Fibroblast of lung (primary cell): ENCODE measurements at places on chromosomes 2 and 18.

DNA sequence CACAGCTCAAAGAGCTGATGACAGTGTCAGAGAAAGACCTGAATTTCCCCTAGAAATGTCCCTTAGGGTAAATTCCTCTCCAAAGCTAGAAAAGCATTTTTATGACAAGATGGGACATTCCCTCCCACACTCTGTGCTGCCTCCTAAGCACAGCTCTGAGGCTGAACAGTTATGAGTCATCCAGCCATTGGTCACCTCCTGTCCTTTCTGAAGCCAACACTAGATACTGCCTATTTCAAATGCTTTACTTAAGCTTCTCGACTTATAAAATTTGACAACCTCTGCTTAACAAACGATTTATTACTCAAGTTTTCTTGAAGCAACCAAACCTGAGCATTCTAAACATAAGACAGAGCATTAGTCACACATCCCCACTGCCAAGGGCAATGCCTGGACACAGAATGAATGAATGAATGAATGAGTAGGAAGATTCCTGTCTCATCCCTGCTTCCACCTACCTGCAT is 35.4 kb downstream of the B4GALT6 start:
- peak; percentile 23 for DNase-seq

DNA sequence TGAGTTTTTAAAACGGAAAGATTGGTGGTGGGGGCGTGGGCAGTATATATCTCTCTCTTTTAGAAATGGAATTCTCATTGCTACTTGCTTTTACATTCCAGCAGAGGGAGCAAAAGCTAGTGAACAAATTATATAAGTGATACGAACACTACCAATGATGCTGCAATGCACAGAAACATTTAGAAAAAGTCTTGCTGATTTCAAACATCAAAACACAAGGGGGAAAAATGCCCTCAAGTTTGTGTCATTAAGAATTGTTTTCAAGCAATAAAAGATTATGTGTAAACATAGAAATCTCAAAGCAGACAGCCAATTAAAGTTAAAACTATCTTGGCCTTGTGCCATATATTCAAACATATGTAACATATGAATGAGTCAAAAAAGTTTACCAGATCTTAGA is 296.3 kb upstream of the KCNJ3 start:
- no peaks in the 10 kb centered on the region for H3K36me3 ChIP-seq
- H3K27ac ChIP-seq: no peak overlapping the region
- no peaks in the 10 kb centered on the region for H3K27me3 ChIP-seq
- peak; percentile 4 for DNase-seq

GRCh38 chr2:238136820-238137537 is 1.5 kb upstream of the KLHL30 start:
- H3K36me3 ChIP-seq: no peaks in the 10 kb centered on the region
- peak; percentile 9 for DNase-seq
- H3K27me3 ChIP-seq: no peaks in the 10 kb centered on the region
- peaks cover 12% of the 10 kb centered on the region for H3K4me1 ChIP-seq
- no peak overlapping the region for H3K27ac ChIP-seq

DNA sequence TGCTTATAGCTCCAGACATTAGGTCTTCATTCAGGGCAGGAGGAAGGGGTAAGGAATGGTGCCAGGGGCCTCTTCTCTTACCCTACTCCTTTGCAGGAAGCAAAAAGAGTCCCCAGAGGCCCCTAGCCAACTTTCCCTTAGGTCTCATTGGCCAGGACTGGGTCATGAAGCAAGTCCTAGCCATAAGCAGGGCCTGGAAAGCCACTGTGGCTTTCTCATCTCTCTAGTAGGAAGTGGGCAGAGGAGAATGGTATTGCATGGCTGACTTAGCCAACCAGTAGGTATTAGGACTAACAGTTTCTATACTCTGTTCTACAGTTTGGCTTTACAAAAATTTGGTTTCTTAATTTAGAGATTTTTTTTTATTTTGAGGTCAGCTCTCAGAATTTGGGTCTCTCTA is 4.8 kb downstream of the FAM228A start:
- DNase-seq: no peak
- no peaks in the 10 kb centered on the region for H3K27me3 ChIP-seq
- H3K4me1 ChIP-seq: no peaks in the 10 kb centered on the region
- no peak overlapping the region for H3K4me3 ChIP-seq

GRCh38 chr2:201975964-201976612 is 57.6 kb upstream of the FZD7 start:
- no peaks in the 10 kb centered on the region for H3K4me1 ChIP-seq
- no peak overlapping the region for H3K27ac ChIP-seq
- no peak for DNase-seq
- H3K4me3 ChIP-seq: no peak overlapping the region

DNA sequence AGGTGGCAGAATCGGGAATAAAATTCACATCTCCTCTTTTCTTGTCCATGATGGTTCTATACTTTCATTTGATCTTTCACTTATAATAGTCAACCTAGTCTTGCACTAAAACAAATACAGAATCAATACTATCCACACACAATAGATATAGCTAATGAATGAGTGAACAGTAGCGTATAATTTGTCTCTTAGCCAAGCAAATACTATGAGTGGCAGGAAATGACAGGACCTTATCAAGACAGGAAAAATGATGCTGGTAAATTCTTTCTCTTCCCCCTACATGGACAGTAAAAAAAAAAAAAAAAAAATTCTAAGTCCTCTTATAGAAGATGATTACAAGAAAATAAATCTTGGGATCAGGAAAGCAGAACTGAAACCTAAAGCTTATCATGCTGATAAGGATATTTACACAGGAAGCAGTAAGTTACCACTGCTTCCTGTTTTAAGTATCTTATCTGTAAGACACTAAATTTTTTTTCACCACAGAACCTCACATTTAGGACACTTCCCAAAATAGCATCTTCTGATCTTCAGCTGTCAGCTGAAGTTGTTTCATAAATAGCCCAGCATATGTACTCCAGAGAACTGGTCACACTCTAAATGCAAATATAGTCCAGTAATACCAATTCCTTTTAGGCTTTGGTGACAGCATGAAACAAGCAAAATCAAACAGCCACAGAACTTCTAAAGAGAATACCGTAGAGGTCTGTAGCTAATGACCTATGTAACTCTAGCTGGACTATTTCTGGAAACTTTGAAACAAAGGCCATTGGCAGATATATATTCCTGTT is 27.0 kb downstream of the IRS1 start:
- DNase-seq: no peak
- H3K36me3 ChIP-seq: peaks cover 12% of the 10 kb centered on the region
- peak overlapping the region; percentile 9 for H3K4me3 ChIP-seq
- H3K27me3 ChIP-seq: no peaks in the 10 kb centered on the region
- peaks cover 11% of the 10 kb centered on the region for H3K4me1 ChIP-seq

DNA sequence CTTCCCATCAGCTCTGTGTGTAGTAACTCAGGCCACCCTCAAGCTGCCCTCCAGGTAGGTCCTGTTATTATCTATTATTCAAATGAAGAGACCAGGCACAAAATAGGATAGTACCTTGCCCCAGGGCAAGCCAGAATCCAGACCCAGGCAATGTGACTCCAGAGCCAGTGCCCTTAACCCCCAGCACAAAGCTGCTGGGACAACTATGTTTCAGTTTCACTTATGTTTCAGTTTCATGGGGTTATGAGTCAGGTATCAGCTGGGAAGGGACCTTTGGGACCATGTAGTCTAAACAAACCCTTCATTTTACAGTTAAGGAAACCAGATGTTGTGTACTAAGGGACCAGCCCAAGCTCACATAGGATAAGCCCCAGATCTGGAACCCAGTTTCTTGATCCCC is 10.0 kb downstream of the HK2 start:
- no peak overlapping the region for H3K4me3 ChIP-seq
- peak; percentile 88 for DNase-seq
- H3K27me3 ChIP-seq: no peaks in the 10 kb centered on the region
- H3K36me3 ChIP-seq: no peaks in the 10 kb centered on the region
- peaks cover 44% of the 10 kb centered on the region for H3K4me1 ChIP-seq

GRCh38 chr18:5895299-5895875 is at the start of gene TMEM200C:
Gene TMEM200C (minus strand): TSS chr18:5895522. CDS start chr18:5892063, 3,459 bp downstream.
- H3K4me3 ChIP-seq: peak within 1 kb of the TSS; percentile 74
- H3K4me1 ChIP-seq: no peaks in the 10 kb centered on the region
- H3K36me3 ChIP-seq: no peaks in the 10 kb centered on the region
- H3K27me3 ChIP-seq: peaks cover 33% of the 10 kb centered on the region

DNA sequence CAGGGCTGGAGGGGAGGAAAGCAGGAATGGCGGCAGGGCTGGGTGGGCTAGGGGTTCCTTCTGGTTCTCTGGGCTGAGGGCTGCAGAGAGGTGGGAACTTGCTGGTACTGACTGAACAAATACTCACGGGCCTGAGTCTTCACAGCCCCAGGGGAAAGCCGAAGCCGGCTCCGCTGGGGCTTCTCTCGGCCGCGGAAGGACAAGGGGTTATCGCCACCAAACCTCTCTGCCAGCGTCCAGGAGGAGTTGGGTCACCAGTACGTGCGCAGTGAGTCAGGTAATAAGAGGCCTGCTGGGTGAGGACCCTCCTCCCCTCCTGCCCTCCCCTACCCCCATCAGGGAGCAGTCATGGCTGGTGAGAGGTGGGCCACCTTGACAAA is 13.5 kb upstream of the GMPPA start:
- no peak overlapping the region for H3K27ac ChIP-seq
- no peak for DNase-seq
- no peak overlapping the region for H3K4me3 ChIP-seq
- H3K4me1 ChIP-seq: no peaks in the 10 kb centered on the region
- H3K36me3 ChIP-seq: no peaks in the 10 kb centered on the region

DNA sequence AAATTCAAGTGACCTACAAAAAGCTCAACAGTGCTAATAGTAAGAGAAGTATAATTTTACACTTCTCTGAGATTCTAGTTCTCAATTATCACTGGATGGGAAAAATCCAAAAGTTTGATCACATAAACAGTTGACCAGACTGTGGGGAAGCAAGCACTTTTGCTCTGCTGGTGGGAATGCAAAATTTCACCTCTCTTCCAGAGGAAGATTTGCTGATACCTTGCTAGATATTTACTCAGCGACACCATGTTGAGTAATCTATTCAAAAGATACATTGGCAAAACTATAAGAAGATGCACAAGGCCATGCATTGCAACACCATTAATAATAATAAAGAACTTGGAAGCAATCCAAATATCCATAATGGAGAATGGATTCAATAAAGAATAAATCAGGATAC is 204.4 kb downstream of the MREG start:
- no peak for DNase-seq
- no peaks in the 10 kb centered on the region for H3K27me3 ChIP-seq
- H3K4me1 ChIP-seq: peaks cover 3% of the 10 kb centered on the region
- H3K36me3 ChIP-seq: no peaks in the 10 kb centered on the region
- no peak overlapping the region for H3K27ac ChIP-seq

- H3K27ac ChIP-seq: no peak overlapping the region
- H3K4me3 ChIP-seq: no peak overlapping the region
- DNase-seq: no peak
- H3K36me3 ChIP-seq: no peaks in the 10 kb centered on the region
Measured at GRCh38 chr2:163802284-163802683, 66.5 kb upstream of the FIGN start.

- H3K4me1 ChIP-seq: no peaks in the 10 kb centered on the region
- no peaks in the 10 kb centered on the region for H3K36me3 ChIP-seq
- H3K27me3 ChIP-seq: no peaks in the 10 kb centered on the region
- H3K4me3 ChIP-seq: no peak overlapping the region
- H3K27ac ChIP-seq: no peak overlapping the region
- no peak for DNase-seq
Measured at GRCh38 chr2:68742626-68743415, 8.2 kb downstream of the ARHGAP25 start.

- DNase-seq: no peak
- H3K27ac ChIP-seq: no peak overlapping the region
- no peak overlapping the region for H3K4me3 ChIP-seq
- no peaks in the 10 kb centered on the region for H3K27me3 ChIP-seq
- no peaks in the 10 kb centered on the region for H3K4me1 ChIP-seq
- no peaks in the 10 kb centered on the region for H3K36me3 ChIP-seq
Measured at GRCh38 chr18:76384861-76385680, 110.0 kb downstream of the ZNF516 start.

DNA sequence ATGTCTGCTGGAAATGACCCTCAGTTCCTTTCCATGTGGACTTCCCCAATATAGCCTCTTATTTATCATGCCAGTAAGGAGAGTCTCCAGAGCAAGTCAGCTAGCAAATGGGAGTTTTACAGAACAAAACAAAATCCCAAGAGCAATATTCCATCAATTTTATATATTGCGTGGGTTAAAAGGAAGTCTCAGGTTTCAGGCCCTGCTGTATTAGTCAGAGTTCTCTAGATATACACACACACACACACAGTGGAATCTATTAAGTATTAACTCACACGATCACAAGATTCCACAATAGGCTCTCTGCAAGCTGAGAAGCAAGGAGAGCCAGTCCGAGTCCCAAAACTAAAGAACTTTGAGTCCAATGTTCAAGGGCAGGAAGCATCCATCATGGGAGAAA is 102.8 kb upstream of the MAP2 start:
- no peak overlapping the region for H3K27ac ChIP-seq
- H3K27me3 ChIP-seq: no peaks in the 10 kb centered on the region

GRCh38 chr2:113720167-113720566 is 36.3 kb downstream of the SLC35F5 start:
- H3K4me1 ChIP-seq: peaks cover 2% of the 10 kb centered on the region
- DNase-seq: peak; percentile 23
- no peak overlapping the region for H3K27ac ChIP-seq
- H3K27me3 ChIP-seq: no peaks in the 10 kb centered on the region
- H3K4me3 ChIP-seq: no peak overlapping the region
- H3K36me3 ChIP-seq: no peaks in the 10 kb centered on the region

GRCh38 chr2:18719978-18720775 is 130.8 kb upstream of the NT5C1B start:
- H3K27ac ChIP-seq: no peak overlapping the region
- H3K4me1 ChIP-seq: no peaks in the 10 kb centered on the region
- no peak overlapping the region for H3K4me3 ChIP-seq
- H3K27me3 ChIP-seq: no peaks in the 10 kb centered on the region

DNA sequence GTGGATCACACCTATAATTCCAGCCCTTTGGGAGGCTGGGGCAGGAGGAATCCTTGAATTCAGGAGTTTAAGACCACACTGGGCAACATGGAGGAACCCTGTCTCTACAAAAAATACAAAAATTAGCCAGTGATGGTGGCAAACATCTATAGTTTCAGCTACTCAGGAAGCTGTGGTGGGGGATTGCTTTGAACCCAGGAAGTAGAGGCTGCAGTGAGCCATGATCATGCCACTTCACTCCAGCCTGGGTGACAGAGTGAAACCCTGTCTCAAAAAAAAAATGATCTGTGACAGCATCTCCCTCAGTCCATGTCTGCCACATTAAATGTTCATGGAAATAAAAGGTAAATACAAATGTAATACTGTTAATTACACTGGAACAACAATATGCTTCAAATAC is 121.4 kb upstream of the COL5A2 start:
- H3K27ac ChIP-seq: no peak overlapping the region
- no peak overlapping the region for H3K4me3 ChIP-seq
- H3K27me3 ChIP-seq: no peaks in the 10 kb centered on the region
- DNase-seq: no peak
